ENCODE measurements at places on chromosomes 7 and 10.

DNA sequence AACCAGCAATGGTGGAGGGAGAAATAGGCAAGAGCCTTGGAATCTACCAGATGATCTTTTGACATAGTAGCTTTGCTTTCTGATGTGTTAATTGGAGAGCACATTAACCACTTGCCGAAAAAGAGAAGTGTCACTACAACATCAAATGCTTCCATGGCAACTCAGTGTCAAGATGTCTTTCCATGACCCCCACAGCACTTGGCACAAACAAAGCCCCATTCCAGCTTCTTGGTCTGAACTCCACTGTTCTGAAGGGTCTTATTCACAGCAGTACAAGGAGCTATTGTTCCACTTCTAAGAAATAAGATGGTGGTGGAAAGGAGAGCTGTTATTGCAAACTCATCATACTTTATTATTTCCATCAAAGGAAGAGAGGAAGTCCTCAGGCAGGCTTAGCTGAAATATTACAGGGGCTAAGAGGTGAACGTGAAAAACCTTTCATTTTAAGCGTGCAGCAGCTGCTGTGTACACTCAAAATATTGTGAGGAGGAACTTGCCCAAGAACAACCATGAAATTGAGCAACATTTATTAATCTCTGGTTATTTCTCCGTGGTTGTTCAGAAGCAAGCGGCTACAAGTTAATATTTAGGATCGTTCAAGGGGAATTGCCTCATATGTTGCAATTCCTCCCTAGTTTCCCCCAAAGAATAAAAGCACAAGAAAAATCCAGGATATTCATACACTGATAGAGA, 354.8 kb upstream of the CELF2 start:
- no peak for DNase-seq

GRCh38 chr10:121243609-121244241, 354.5 kb downstream of the FGFR2 start:
- DNase-seq = no peak

- DNase-seq = no peak
These were observed 3.7 kb upstream of the NDST2 start for GRCh38 chr10:73814896-73815718.

DNA sequence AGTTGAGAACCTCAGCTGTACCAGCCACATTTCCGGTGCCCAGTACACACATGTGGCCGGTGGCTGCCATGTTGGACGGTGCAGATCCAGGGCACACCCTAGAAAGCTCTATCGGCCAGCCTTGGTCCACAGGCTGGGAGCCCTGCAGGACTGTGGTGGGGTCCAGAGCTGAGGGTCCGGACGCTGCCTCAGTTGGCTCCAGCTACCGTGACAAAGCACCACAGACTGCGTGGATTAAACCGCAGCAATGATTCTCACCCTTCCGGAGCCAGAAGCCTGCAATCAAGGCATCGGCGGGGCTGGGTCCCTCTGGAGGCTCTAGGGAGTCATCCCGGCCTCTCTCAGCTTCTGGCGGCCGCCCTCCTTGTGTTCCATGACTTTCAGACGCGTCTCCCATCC, 50.1 kb downstream of the PDGFA start:
- no peak for DNase-seq

- DNase-seq = no peak
These were observed 15.9 kb downstream of the YME1L1 start for GRCh38 chr10:27138277-27138676.

GRCh38 chr7:47577321-47577919, 4.5 kb downstream of the TNS3 start:
- DNase-seq = no peak

DNA sequence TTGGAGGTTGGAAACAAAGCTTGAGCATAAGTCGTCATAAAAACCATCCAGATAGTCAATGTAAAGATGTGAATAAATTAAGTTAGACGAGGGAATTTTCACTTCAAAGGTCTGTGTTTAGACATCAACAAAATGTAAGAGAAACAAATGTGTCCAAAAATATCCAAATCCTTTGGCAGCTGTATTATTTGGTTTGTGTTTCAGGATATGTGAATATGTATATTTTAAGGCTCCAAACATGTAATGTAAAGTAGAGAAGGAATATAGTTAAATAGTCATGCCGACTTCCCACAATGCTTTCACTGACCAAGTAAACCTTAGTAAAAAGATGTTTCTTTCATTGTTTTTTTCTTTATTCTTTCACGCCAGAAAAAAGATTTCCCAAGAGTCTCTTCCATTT, 604.9 kb upstream of the NRP1 start:
- DNase-seq = no peak

GRCh38 chr10:58350619-58351323, 16.0 kb downstream of the UBE2D1 start:
- no peak for DNase-seq
